ENCODE measurements at places on chromosomes 12 and 14.

- no peak for DNase-seq
Measured at GRCh38 chr12:89525305-89525823, 483 bp downstream of the POC1B start.

DNA sequence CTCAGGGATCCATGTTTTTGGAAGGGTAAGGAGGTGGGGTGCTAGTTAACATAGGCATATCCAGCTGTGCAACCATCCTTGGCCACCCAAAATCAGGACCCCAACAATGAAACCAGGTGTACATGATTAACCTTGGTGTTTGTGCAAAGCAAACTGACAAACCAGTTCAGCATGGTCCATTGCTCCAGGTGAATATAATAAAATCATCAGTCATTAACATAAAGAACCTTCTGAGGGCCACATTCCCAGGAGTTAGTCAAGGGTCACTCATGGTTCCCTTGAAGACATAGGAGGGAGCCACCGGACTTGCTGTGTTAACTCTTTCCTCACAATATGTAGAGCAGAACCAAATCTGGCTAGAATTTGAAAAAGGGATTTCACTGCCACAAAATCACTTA, 17.8 kb downstream of the SLC38A2 start:
- no peak for DNase-seq

GRCh38 chr12:93177208-93178153, 200.2 kb upstream of the NUDT4 start:
- peak; percentile 30 for DNase-seq

- DNase-seq = peak; percentile 70
Measured at GRCh38 chr14:61151251-61151650, 129.9 kb downstream of the TMEM30B start.

DNA sequence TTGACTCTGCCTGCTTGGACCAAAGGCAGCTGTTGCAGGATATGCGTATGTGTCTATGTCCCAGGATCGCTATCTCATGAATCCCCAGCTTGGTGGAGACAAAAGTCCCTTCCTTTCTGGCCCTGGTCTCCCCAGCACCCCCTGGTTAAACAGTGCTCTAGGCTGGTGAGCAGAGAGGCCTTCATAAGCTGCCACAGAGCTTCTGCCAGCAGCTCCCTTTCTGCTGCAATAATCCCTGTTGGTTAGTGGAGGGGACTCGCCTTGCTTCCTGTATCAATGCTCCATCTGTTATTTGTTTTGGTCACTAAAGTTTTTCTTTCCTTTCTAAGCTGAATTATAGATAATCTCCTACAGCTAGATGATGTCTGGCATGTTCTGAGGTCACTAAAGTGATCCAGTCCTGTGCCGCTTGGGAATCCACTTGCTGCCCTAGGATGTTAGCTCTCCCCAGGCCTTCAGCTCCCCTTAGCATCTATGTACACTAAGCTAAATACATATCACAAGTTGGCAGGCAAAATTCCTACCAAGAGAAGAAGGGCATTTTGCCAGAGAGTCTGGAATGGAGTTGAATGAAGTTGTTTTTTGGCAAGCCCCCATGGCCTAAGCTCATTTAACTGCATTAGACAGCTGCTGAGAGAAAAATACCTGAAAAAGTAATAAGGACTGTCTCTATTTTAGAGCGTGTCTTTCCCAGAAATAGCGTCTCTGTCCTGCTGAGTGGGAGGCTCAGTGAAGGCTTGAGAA, 47.8 kb downstream of the RDH12 start:
- peak; percentile 4 for DNase-seq

DNA sequence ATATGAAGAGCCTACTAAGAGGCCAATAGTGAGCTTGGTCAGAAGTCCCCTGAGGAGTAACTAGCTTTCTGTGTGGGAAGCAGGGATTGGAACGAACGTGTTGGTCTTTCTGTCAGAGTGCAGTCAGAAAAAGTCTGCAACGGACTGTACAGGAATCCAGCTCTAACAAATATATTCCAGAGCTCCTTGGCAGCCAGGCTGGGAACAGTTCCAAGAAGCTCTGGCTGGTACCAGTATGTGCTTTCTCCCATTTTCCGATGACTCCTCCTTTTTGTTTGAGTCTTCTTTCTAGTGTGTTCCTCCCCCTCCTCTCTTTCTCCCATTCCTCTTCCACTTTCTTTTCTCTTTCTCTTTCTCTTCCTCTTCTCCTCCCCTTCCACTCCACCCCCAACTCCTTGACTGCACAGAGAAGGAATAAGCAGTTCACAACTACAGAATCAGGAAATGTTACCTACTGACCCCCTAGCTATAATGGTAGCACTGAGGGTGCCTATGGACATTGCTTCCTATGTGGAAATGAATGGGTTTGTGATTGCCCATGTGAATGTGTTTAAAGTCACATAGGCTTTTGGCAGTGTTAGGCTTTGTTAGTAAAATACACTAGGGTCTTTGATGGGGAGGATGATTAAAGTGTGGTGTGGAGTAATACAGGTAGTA, 59.9 kb downstream of the TTLL5 start:
- peak; percentile 76 for DNase-seq

DNA sequence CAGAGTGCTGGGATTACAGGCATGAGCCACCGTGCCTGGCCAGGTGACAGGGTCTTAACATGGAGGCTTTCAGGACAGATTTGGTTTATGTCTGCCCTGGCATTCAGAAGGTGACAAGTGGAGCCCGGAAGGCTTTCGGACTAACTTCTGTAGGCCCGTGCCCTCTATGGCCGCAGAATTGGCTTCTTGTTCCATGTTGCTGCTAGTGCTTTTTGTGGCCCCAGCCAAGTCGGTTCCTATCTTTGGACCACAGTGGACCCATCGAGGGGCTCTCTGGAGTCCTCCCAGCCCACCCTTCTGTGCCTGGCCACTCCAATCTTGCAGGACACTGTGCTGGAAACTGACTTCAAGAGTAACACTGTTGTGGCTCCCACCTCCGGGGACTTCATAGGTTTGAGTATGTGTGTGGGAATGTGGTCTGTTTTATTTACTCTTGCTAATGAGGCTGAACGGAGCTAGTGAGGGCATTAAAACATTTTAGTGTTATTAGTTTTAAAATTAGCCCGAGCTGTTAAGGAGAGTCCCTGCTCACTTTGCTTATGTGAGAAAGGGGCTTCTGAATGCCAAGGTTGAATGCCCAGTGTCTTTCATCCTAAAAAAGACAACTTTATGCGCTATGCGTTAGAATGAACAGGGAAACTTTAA, 245.9 kb downstream of the CACNA1C start:
- DNase-seq = no peak

DNA sequence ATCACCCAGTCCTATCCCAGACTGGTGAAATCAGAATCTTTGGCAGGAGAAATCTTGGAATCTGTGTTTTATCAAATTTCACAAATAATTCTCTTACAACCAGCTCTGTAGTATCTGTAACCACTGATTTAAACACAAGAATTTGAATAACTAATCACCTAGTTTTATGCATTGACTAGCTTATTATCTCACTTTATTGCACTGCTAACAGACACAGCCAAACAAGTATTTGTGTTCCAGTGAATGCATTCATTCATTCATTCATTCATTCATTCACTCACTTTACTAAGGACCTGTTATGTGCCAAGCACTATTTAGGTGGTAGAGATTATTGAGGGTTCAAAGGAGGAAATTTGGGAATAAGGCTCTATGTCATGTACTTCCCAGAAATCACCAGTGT, 16.2 kb downstream of the LRRC74A start:
- no peak for DNase-seq

GRCh38 chr12:99146185-99146584, 501.1 kb downstream of the APAF1 start:
- no peak for DNase-seq

- peak; percentile 66 for DNase-seq
Measured at GRCh38 chr12:90959538-90960139, 4.7 kb upstream of the CCER1 start.

DNA sequence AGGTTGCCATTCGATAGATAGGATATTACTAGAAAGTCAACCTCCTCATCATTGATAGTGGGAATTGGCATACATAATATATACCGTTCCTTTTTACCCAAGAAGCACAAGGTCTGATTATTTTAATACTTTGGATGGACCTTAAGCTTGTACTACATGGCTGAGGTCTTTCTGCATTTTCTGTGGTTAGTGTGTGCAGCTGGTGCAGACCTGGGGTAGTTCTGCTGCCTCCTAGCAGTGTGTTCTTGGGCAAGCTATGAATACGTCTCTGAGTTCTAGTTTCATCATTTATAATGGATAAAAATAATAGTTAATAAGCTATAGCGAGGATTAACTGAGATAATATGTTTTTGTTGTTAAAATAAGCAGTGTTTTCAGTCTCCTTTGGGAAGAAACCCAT, 2.2 kb downstream of the ZDHHC17 start:
- no peak for DNase-seq

DNA sequence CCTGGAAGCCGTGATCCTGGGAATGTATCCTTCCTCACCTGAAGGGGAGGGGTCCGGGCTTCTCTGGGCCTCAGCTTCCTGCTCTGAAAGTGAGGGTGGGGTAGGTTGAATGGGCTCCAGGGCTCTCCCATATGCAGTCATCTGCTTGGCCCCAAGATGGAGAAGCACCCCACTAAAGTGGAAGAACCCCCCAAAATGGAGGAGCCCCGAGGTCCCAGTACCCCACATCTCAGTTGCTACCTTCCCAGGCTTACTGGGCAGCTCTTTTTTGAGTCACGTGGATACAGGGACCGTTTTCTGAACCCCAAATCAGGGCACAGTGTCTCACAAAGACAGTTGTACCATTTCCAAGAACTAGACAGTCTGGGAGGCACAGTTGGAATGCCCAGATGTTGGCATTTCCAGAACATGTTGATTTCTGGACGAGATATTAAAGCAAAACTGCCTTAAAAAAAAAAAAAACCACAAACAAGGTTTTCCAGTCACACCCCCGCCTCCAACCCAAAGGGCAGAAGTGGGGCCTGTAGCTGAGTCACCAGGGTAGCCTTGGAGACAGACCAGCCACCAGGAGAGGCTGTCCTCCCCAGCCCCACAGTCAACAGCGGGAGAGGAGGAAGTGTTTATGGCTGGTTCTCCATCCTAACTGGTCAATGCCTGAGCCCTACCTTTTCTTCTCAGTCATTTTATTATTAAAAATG, 12.1 kb downstream of the VASH1 start:
- peak; percentile 78 for DNase-seq

GRCh38 chr12:75611041-75611440, 99.6 kb upstream of the KRR1 start:
- DNase-seq = no peak

GRCh38 chr12:10086387-10086786, 12.4 kb downstream of the CLEC1A start:
- no peak for DNase-seq

DNA sequence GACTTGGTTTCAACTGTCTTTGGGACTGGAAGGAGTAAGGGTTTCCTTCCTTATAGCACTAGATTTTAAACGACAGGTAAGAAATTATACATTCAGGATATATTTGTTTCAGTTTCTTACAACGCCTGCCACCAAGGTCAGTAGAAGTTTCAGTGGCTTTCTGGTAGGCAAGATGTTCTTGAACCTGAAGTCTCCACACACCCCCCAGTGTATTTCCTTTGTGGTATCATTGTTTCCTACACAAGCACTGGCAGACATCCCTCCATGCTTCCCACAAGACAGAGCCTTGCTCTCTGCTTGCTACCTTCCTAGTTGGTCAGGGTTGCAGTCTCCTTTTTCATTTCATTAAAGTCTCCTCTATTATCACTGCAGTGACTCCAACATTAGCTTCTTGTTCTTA, 283.1 kb downstream of the FLRT2 start:
- DNase-seq = no peak

DNA sequence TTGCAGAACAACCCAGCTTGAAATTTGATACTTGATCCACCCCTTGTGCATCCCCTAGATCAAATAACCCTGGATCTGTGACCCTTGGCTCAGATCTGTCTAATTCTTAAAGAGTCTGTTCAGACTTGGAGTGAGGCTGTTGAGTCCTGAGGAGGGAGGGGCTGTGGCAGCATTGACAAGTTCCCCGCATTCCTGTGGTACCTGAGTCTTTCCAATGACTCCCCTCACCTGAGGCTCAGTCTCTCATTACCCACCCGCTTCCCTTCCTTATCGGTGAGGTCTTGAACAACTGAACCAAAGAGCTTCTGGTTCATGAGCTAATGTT, 16.1 kb upstream of the HDAC7 start:
- no peak for DNase-seq

DNA sequence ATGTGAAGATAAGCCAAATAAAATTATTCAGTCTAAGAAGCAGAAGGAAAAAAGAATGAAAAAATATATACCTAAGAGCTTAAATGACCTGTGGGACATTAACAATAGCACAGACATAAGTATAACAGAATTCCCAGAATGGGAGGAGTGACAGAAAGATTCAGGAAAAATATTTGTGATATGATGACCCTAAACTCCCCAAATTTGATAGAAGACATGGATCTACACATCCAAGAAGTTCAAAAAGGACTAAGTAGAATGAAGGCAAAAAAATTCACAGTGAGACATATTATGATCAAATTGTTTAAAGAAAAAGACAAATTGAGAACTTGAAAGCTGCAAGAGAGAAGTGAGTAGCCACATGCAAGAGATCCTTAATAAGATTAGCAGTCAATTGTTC, 211.4 kb upstream of the OR4E1 start:
- DNase-seq = no peak

DNA sequence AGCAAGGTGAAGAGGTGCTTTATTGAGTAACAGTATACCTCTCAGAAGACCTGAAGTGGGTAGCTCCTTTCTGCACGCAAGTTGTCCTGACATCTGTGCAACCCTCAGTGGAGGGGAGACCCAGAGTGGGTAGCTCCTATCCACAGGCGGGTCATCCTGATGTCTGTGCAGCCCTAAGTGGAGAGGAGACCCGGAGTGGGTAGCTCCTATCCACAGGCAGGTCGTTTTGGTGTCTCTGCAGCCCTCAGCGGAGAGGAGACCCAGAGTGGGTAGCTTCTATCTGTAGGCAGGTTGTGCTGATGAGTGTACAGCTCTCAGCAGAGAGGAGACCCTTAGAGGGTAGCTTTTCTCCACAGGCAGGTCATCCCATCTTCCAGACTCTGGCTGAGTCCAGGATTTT, 45.1 kb upstream of the PRPF39 start:
- no peak for DNase-seq

DNA sequence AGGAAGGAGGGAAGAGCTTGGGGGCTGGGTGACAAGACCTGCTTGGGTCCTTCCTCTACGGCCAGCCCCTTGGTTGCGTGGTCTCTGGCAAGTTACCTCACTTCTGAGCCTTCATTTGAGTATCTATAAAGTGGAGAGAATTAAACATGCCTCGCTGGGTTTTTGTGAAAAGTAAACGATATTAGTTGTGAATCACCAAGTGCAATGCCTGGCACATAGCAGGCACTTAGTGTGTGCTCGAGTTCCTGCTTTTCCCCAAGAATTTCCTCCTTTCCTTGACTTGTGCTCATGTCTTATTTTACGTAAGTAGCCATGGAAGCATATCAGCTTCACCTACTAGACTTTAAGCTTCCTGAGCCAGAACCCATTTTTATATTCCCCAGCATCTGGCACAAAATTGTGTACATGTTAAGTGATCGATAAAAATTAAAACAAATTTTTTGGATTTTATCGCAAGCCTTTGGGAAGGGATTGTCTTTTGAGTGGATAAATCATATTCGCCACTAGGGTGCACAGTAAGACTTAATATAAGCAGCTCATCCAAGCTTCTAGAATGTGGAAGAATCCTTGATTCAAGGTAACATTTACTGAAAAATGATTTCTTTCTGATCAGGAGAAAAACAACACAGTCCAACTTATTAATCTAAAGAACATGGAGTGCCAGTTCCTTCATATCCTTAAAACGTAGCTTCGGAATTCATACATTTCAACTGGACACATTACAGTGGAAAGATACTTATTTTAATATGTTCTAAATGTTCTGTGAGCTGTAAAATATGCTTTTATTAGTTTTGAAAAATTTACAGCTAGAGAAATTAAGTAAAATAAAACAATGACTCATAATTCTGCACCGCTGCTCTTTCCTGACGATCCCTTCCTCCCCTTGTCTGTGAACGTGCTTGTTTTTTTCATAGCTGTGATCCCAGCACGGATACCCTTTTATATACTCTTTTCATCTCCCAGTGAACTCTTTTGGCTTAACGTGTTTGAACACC, 62.0 kb downstream of the SLC25A47 start:
- peak; percentile 67 for DNase-seq
